ENCODE measurements at places on chromosomes 5 and 9.

DNA sequence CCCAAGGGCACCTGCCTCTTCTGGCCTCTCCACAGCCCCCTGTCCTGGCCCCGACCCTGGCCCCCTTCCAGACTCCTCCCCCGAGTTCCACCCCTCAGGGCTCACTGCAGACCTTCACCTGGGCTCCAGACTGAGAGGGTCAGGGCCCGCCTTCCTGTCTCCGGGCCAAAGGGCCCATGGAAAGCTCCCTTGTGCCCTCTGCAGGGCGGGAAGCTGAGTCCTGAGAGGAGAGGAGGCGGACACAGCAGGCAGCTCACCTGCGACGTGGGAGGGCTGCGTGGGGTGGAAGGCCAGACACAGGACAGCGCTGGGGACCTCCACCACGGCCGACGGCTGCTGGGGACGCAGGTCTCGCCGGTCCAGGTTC lies 20.6 kb downstream of the DYNC2I2 start:
- DNase-seq, result no peak

DNA sequence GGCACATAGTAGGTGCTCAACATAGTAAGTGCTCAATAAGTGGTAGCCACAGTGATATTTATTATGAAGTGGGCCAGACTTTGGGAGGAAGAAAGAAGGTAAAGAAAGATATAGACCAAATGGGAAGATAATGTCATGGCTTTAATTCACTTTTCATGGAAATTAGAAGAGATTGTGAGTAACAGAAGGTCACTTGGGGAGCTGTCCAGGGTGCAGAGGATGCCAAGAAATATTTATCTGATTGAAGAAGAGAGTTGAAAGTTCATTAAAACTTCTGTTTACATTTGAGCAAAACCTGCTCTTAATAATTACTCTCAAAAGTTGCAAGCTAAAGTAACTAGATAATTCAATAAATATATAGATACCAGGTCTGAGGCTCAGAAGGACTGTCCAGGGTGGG lies 28.3 kb upstream of the IL33 start:
- no peak for DNase-seq

GRCh38 chr5:139893873-139894272 lies 98.3 kb downstream of the PSD2 start:
- no peak for DNase-seq

DNA sequence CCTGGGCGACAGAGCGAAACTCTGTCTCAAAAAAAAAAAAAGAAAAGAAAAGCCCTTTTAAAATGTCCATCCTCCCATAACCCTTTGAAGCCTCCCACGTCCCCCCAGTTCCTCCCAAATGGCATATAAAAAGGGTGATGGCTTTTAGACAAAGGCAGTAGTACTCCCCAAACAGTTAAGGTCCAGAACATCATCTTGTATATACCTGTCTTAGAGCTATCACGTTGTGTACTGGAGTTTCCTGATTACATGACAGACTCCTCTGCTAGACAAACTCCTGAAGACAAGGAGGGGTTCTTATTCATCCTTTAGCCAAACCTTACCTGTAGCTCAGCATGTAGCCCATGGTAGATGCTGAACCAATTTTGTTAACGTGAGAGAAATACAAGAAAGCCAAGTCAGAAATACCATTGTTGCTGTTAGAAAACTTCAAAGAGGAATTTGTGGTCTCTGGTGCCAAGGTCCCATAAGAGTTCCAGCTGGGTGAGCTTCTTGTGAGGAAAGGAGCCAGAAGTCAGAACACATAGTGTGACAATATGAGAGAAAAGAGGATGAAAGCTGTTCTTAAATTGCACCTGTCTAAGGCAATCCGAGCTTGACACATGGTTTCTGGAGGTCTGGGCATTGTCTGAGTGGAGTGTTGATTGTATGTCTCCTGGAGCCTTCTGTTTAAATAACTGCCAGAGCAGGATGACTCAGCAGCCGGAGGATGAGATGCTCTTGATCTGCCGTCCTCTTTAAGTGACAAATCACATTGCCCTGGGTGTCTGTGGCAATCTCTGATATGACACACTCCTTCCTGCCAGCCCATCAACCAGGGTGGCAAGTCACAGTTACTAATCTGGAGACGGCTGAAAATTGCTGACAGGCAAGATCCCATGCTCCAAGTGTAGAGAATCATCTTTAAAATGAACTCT lies 69.1 kb downstream of the ARRDC3 start:
- DNase-seq, result peak; percentile 63

- no peak for DNase-seq
Measured at GRCh38 chr9:137748311-137748710, 129.3 kb upstream of the CACNA1B start.

GRCh38 chr5:115116001-115116400 lies 53.7 kb downstream of the TRIM36 start:
- DNase-seq, result no peak

DNA sequence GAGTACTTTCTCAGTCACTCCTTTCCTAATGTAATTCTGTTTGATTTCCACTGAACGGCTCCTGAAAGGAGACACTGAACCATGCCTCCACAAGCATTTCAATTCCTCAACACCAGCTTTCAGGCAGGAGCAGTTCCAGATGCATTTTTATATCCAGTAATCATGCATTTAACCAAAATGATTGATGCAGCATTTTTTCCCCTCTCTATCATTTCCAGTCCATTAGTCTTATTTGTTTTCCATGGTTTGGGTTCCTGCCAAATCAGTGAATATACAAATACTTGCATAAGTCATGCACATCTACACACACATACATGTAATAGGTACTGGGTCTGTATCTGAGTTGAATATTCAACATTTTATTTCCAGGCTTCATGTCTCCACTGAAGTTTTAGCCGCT lies 122.7 kb downstream of the GRIA1 start:
- DNase-seq, result no peak

DNA sequence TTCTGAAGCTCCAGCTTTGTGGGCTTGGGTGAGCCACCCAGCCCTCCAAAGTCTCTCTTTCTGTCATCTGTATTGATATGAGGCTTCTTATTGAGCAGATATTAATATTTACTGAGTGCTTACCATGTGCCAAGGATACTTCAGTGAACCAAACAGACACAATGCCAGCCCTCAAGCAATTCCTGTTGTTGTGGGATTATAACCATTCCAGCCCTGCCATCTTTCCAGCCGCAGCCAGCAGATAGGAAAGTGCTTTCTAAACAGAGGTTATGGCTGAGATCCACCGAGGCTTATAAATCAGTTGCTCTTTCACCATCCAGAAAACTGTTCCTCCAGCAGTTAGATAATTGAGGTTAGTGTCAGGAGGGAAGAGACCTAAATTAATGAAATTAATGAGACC lies 137.7 kb upstream of the ALDH1B1 start:
- DNase-seq, result no peak

- no peak for DNase-seq
Measured at GRCh38 chr5:122773619-122774018, 1.3 kb upstream of the SNX2 start.

DNA sequence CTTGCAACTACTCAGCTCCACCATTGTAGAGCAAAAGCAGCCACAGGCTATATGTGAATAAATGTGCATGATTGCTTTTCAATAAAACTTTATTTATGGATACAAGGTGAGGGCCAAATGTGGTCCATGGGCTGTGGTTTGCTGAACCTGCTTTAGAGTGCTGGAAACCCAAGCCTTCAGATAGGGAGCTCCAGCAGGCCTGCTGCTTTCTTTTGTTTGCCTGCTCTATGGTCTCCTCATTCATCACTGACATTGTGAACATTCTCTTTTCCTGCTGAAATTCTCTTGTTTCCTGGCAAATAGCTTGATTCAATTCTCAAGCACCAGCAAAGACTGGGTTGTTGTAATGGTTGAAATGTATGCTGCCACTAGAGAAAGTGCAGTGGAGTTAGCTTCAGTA lies 26.0 kb downstream of the EGFLAM start:
- DNase-seq, result no peak

DNA sequence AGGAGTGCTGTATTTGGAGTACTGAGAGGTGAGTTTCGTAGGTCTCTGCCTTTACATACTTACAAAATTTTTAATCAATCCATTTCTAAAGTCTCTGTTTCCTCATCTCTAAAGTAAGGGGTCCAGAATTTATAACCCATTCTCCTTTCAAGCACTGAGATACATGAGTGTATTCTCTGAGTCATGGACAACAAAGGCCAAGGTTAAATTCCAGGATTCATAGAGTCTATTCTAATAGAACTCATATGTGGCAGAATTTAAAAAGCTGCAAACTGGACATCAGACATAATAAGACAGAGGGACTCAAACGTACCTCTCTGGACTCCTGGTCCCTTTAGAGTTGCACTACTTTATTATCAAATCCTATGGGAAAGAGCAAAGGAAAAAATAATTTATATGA lies 112.5 kb upstream of the SLIT3 start:
- DNase-seq, result no peak

GRCh38 chr9:92589923-92590322 lies 54.1 kb upstream of the ECM2 start:
- no peak for DNase-seq

DNA sequence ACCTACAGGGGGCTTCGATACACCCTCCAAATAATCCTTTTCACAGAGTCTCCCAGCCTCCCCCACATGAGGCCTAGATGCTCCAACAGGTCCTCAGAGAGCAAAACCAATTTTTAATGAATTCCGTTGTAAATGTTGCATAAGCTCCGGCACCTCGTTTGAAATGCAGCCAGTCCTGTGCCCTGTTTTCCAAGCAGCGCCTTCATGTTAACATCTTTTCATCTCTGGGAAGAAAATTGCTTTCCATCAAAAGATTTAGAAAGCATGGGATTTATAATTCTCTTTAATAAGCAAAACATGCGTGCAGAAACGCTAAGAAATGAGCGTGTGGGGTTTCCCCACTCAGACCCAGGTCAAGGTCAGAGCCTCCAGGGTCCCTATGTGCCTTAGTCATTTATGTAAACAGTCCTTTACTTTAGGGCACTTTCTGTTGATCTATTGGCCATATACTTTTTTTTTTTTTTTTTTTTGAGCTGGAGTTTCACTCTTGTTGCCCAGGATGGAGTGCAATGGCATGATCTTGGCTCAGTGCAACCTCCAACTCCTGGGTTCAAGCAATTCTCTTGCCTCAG lies 177.5 kb upstream of the S1PR3 start:
- no peak for DNase-seq

DNA sequence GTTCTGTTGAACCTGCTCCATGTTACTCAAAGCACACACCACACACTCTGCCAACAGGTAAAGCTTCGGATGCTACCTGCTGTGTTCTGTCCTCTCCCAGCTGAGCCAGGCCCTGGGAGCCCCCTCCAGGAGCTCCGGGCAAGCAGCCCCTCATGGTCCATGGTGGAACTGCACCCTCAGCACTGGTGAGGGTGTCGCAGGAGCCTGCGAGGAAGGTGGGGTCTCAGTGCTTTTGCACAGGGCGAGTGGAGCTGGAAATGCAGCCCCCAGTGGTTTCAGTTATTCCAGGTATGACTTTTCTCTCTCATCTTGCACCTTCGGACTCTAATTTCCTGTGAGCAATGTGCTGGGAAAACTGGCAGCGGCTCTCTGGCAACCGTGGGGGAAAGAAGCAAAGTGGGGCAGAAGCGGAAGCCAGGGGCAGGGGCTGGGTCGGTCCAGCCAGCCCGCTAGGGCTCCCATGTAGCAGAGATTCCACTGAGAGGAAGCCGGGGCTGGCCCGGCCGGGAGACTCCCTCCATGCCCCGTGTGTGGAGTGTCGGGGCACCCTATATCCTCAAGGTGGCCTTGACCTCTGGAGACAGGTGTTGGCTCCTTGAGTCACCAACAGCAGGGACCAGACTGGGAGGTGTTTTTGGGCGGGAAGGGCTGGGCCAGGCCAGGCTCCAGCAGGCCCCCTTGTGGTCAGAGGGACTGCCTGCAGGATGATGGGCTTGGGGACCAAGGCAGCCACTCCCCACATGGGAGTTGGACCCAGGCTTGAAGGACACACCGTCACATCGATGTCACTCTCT lies 75.6 kb upstream of the PRSS3 start:
- DNase-seq, result no peak

- no peak for DNase-seq
Measured at GRCh38 chr5:179624841-179625271, 1.4 kb upstream of the HNRNPH1 start.

DNA sequence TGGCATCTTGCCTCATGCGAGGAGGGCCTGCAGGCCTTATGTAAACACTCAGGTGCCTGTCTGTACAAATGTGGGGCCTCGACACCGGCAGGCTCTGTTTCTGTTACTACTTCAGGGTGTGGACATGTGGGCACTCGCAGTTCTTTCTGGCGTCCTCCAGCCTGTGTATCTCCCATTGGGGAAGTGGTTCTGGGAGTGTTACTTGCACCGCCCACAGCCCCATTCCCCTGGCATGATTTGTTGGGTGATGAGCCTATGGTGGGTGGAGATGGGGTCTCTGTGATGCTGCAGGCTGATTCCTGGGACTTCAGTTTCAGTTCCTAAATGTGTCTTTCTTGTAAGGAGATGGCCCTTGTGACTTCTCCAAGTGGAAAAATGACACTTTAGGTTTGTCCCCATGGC lies 82.1 kb upstream of the PITX1 start:
- DNase-seq, result no peak

GRCh38 chr9:136644593-136645351 lies 17.9 kb upstream of the EGFL7 start:
- DNase-seq, result peak; percentile 62

GRCh38 chr5:59231221-59231931 lies 648.5 kb downstream of the RAB3C start:
- no peak for DNase-seq

GRCh38 chr5:35852084-35852734 lies 4.5 kb upstream of the IL7R start:
- peak; percentile 30 for DNase-seq

DNA sequence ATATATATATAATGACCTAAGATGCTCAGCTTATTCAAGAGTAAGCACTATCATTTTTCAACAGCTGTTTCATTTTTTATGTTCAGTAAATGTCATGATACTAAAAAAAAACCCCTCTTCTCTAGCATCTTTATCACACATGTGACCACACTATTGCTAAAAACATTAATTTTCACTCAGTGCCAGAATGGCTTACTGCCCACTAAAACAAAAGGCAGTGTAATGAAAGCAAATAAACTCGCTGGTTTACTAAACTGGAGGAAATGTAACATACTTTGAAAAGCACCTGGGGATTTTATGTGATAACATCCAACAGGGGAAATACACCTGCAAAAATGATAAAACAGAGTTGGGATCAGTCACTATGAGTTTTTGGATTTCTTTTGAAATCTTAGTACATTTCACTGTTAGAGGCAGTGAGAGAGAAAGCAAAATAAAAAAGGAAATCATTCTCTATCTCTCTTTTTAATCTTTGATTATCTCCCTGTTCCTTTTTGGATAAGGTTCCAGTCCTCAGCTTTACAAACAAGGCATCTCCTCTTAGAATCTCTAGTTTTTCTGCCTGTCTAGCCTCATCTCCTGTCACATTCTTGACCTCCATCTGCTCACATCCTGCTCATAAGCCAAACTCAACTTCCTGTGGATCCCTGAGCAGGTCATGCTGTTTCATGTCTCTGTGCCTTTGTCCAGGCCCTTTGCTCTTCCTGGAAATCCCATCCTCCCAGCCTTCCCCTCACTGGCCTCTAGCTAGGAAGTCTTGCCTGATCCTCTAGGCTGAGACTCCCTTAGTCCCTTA lies 338.0 kb downstream of the MAN2A1 start:
- no peak for DNase-seq

All from activated naive CD8-positive, alpha-beta T cell treated with anti-CD3 and anti-CD28 coated beads, Interleukin-2, amount 50 U/mL, for 16 hours (primary cell).